ENCODE measurements at places on chromosomes 7 and 10. TPM values are rescaled to one million over a fixed set of nuclear protein-coding genes. Genes with fewer than 3 reads are reported as not detected.

The ASB4 gene
- 0.29 TPM for total RNA-seq

The NKX1-2 gene
- not detected for total RNA-seq

The CCL24 gene
- not detected for total RNA-seq

The INA gene
- total RNA-seq: not detected

The C10orf67 gene
- not detected for total RNA-seq

The NYAP1 gene
- 1.2 TPM for total RNA-seq

The PDLIM1 gene
- total RNA-seq: 200 TPM

The GNG11 gene
- 33.2 TPM for total RNA-seq

The SPOCK2 gene
- 5.8 TPM for total RNA-seq

The PRSS37 gene
- not detected for total RNA-seq

The DCLRE1C gene
- 7.0 TPM for total RNA-seq

The FGL2 gene
- total RNA-seq: 34.4 TPM

The OR2A12 gene
- not detected for total RNA-seq

The PRPS1L1 gene
- total RNA-seq: not detected

The UCN3 gene
- total RNA-seq: not detected

The ABCC2 gene
- 2.8 TPM for total RNA-seq

The SLC26A4 gene
- 0.67 TPM for total RNA-seq

The PAPOLB gene
- total RNA-seq: 0.22 TPM

The ARHGAP19 gene
- 7.9 TPM for total RNA-seq

The FASTK gene
- 59.3 TPM for total RNA-seq

The ZNF804B gene
- total RNA-seq: not detected

The SH2D4B gene
- 0.35 TPM for total RNA-seq

The NSMCE4A gene
- 48.0 TPM for total RNA-seq

The OPN4 gene
- not detected for total RNA-seq

The CRPPA gene
- 2.2 TPM for total RNA-seq

The SLC39A12 gene
- total RNA-seq: 0.35 TPM

The NEURL1 gene
- total RNA-seq: 0.13 TPM

The NAT16 gene
- not detected for total RNA-seq

The TRIL gene
- 3.7 TPM for total RNA-seq

The SLC25A28 gene
- total RNA-seq: 57.8 TPM

The C10orf62 gene
- total RNA-seq: not detected

The R3HCC1L gene
- total RNA-seq: 7.2 TPM

The MRC1 gene
- total RNA-seq: 267 TPM

The CNPY4 gene
- total RNA-seq: 9.2 TPM

The LBX1 gene
- 0.10 TPM for total RNA-seq

The APBB1IP gene
- 37.2 TPM for total RNA-seq

The SPDYE2B gene
- not detected for total RNA-seq

The CYP26A1 gene
- total RNA-seq: not detected

The LIPJ gene
- not detected for total RNA-seq

The UNC5B gene
- 5.3 TPM for total RNA-seq

The ZP3 gene
- total RNA-seq: 0.87 TPM

The SYNPO2L gene
- 0.10 TPM for total RNA-seq

The WEE2 gene
- not detected for total RNA-seq

The SPDYE9 gene
- total RNA-seq: not detected

The GPER1 gene
- 8.1 TPM for total RNA-seq

The SPDYE5 gene
- total RNA-seq: not detected

The PIK3CG gene
- total RNA-seq: 7.9 TPM

The NXPH1 gene
- total RNA-seq: not detected

The MSMB gene
- total RNA-seq: not detected

The SPDYE1 gene
- not detected for total RNA-seq

The PTEN gene
- total RNA-seq: 391 TPM

The RBM20 gene
- total RNA-seq: 4.6 TPM

The CCL26 gene
- 21.4 TPM for total RNA-seq

The PURB gene
- 25.4 TPM for total RNA-seq

The PROSER2 gene
- total RNA-seq: 9.1 TPM

The ACHE gene
- 1.9 TPM for total RNA-seq

The CRYGN gene
- 1.5 TPM for total RNA-seq

The TNKS2 gene
- 33.7 TPM for total RNA-seq

The SEC23IP gene
- total RNA-seq: 62.3 TPM
